ENCODE measurements at places on chromosomes 2 and 18.

DNA sequence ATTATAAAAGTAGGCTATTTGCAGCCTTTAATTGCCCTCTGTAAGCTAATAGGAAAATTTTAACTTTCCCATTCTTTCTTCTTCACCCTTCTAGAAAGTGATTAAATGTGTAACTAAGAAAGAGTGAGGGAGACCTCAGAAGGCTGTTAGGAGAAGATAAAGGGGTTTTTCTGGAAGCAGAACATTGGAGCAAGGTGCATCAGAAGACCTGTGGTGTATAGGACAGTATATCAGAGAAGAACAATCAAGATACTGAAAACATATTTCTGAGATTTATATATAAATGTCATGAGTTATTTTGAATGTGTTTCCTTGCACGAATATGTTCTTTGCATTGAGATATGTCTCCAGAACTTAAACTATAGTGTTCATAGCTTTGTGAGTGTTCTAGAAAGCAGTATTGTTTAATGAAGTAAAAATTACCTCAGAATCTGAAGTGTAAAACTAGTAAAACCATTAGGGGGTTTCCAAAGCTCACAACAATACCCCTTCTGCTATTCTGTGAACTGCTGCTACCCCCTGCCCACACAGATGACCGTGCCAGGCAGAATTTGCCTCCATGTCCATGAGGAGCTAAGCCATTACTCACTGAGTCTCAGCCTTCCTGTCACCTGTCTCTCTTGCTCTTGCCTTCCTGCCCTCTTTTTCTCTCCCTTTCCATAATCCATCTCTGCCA is 537.9 kb downstream of the EPHA4 start:
- no peak for DNase-seq

- no peak for DNase-seq
Measured at GRCh38 chr2:179298666-179299065, 34.0 kb upstream of the SESTD1 start.

- no peak for DNase-seq
Measured at GRCh38 chr18:3172097-3172496, 47.7 kb downstream of the MYOM1 start.

GRCh38 chr2:166229678-166230023 is 101.8 kb upstream of the SCN1A start:
- DNase-seq = no peak

DNA sequence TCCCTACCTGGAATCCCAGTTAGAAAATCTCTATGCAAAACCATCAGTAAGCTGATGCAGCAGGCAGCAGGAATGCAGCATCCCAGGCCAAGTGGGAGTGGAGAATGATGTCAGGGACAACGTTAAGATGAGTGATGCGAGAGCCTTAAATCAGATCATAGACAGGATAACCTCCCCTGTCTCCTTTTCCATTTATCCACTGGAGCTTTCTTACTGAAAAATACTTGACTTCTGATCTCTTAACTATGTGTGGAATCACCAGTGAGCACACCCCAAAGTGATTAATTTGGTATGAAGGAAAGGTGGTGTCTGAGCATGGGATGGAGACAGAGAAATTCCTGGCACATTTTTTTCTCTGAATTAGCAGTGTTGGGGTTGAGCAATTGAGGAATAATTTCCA is 98.0 kb downstream of the RND3 start:
- no peak for DNase-seq

GRCh38 chr2:133362061-133362476 is 206.2 kb downstream of the NCKAP5 start:
- peak; percentile 46 for DNase-seq

DNA sequence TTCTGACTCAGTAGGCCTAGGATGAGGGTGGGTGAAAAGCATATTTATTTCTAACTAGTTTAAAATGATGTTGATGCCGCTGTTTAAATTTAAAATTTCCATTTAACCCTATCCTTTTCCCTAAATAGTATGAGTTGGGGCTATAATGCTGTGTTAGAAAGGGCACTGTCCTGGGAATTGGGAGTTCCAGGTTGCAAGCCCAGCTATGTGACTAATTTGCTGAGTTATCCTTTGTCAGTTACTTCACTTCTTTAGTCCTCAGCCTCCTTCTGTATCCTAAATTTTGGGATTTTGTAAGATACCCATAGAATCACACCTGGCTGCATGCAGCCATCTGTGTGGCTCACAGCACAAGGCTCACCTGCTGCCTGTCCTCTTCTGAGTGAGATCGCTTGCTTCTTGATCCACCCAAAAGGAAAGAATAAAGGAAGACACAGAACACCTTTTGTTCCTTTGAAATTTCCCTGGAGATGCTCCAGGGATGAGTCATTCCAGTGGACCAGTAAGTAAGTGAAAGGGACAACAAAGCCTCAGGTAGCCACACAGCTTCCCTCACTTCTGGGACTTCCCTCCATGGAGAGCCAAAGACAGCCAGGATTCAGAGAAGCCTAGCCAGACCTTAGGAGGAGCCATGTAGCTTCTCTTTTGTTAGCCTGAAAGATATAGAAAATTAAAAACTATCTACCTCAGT is 97.2 kb downstream of the DTNA start:
- no peak for DNase-seq

GRCh38 chr2:198114064-198114463 is 309.7 kb downstream of the PLCL1 start:
- DNase-seq = no peak

GRCh38 chr18:8771930-8772329 is 66.6 kb downstream of the MTCL1 start:
- peak; percentile 56 for DNase-seq

GRCh38 chr2:117977696-117978095 is 36.2 kb downstream of the CCDC93 start:
- no peak for DNase-seq

GRCh38 chr2:223647258-223647952 is 45.2 kb upstream of the SCG2 start:
- no peak for DNase-seq

GRCh38 chr2:208224802-208225201 is 30.1 kb downstream of the IDH1 start:
- peak; percentile 5 for DNase-seq

- DNase-seq = peak; percentile 74
Measured at GRCh38 chr2:84874381-84875212, 6.3 kb downstream of the TRABD2A start.

DNA sequence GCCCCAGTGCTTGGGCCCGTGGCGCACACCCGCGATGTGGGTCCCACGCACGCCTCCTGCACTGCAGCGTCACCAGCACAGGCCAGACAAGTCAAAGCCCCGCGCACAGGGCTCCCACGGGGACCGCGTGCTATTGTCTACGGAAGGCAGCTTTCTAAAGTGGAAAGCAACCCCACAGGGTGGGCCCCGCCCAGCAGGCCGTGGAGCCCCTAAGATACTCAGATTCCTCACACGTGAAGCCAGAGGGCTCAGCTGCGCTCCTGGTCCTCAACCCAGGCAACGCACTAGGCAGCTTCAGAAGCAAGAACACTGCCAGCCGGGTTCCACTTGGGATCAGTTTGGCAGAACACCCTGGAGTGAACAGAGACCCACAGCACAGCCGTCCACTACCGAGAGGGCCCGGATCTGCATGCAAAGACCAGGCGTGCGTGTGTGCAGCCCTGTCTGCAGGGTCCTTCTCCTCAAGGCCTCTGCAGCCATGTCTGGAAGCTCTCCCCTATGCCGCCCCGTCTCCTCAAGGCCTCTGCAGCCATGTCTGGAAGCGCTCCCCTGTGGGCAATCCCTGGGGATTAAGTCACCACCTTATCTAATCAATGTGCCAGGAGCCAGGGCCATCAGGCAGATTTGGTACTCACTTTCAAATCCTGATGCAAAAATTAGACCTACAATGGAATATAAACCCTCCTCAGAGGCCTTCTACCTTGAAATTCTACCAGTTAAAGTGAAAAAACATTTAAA is 231.3 kb downstream of the HDAC4 start:
- DNase-seq = no peak

GRCh38 chr2:202171241-202171825 is 67.1 kb downstream of the SUMO1 start:
- no peak for DNase-seq

GRCh38 chr2:229408356-229408755 is 137.3 kb upstream of the PID1 start:
- DNase-seq = peak; percentile 94

- DNase-seq = no peak
Measured at GRCh38 chr2:31992025-31992579, 18.7 kb downstream of the MEMO1 start.

GRCh38 chr2:175399326-175399725 is 217.8 kb upstream of the ATP5MC3 start:
- DNase-seq = no peak

DNA sequence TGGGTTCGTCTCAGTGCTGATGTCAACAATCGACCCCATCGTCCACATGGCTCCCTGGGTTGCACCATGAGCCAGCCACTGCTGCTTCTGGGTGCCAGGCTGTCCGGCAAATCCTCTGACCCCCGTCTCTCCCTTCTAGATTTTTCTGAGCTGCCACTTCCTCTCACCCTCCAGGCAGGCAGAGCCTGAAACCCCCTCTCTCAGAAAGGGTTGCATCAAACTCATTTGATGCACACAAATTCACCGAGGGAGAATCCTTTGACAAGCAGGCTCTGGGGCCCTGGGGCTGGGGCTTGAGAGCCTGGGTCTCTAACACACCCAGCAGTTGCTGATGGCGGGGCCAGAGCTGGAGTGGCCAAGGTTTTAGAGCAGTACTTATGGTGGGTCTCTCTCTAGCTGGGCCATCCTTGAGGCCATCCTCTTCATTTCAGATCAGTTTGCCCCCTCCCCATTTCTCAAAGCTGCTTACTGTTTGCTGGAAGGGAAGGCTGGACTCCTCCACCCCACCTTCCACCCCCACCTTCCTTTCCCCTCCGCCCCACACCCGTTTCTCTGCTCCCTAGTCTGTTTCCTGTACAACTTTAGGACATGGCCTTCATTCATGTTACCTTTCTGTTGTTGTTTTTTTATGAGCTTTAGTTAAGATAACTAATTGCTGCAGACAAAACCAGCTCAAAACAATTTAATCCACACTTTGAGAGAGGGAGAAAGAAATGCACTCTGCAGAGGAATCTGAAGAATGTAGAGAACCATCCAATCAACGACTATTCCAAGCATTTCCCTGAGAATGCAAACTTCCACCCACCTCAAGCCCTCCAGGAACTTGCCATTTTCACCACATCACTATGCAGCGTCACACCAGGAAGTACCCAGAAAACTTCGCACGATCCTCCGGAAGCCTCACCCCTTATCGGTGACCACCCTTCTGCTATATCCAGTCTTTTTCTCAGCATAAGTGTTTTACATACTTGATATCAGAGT is 69.5 kb downstream of the ARL4C start:
- DNase-seq = peak; percentile 46

- no peak for DNase-seq
Measured at GRCh38 chr2:179824961-179825360, 36.5 kb downstream of the ZNF385B start.

GRCh38 chr18:72871091-72871490 is 3.3 kb upstream of the NETO1 start:
- peak; percentile 90 for DNase-seq

GRCh38 chr18:37222354-37222998 is 343.1 kb downstream of the CELF4 start:
- peak; percentile 14 for DNase-seq

- no peak for DNase-seq
Measured at GRCh38 chr18:75075429-75075841, 133.5 kb downstream of the PTGR3 start.

DNA sequence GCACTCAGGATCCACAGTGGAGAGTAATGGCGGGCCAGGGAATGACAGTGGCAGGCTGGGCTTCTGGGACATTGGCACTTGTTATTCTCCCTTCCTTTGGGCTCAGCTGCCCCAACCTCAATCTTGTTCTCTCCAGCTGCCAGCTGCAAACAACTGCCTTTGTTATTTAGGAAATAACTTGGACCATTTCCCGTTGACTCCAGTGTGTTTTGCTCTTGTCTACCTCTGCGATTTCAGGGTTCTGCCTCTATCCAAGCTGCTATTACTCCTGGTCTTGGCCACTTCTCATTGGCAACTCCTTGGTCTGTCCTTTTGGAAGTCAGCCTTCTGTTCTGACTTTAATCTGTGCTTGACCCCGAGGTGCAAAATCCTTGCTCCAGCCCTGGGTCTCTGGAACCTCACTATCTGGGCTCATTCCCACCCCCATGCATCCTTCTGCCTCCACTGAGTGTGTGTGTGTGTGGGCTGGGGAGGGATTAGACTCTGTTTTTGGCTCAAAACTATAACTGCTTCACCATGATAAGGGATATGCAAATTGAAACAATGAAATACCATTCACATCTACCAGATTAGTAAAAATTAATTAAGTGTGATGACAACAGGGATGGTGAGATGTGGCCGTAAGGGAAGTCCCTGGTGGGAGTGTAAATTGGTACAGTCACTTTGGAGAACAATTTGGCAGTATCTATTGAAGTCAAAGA is 134.1 kb upstream of the CXCR4 start:
- no peak for DNase-seq

DNA sequence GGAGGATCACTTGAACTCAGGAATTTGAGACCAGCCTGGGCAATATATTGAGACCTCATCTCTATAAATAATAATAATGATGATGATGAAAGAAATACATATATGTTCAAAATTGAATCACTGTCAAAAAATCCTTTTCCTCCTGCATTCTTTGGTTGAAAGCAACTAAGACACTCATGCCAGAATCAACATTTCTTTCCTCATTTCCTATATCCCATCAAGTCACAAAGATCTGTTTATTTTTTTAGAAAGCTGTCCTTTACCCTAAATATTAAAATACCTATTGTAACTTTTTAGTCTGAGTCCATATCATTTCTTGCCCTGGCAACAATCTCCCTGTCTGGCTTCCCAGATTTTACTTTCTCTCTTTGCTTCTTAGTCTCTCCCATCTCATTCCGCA is 31.8 kb upstream of the PPP4R3B start:
- no peak for DNase-seq

DNA sequence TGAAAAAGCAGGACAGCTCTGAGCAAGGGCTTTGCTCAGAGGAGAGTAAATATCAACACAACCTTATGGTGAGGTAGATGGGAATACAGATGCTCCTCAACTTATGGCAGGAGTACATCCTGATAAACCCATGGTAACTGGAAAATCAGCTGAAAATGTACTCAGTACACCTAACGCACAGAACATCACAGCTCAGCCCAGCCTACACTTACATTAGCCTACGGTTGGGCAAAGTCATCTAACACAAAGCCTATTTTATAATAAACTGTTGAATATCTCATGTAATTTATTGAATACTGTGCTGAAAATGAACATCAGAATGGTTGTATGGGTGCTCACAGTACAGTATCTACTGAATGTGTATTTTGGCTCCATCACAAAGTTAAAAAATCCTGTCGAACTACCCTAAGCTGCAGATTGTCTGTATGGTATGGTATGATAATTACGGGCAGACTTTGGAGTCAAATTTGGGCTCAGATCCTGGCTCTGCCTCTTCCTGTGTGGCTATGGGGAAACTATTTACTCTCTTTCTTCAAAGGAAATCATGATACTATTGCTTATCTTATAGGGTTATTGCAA is 120.3 kb upstream of the LYPD1 start:
- no peak for DNase-seq

DNA sequence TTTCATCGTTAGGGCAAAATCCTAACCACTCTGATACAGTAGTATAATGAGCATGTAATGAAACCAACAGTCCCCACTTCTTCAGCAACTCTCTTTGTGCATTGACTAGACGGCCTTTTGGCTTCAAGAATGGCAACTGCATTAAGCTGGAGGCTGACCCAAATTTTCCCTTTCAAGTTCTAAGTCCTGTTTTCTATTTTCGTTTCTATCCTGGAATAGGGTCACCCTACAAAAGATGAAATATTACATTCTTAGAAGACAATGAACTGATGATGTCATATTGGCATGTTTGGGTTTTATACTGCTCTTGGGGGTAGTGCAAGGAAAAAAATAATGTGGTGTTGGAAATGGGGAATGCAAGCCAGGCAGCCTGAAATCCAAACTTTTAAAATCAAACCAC is 254.4 kb downstream of the ETAA1 start:
- no peak for DNase-seq

Measured in fibroblast of gingiva (primary cell).